ENCODE measurements at places on chromosomes 5 and 9. TPM values are rescaled to one million over a fixed set of nuclear protein-coding genes. Genes with fewer than 3 reads are reported as not detected.

Gene CDKN2B-AS1
- not detected for total RNA-seq

Gene PCDHA9
- not detected for total RNA-seq

Gene GFPT2
- total RNA-seq: 49.9 TPM

Gene FAM153A
- total RNA-seq: not detected

Gene LPAR1
- total RNA-seq: 21.4 TPM

Gene ENC1
- total RNA-seq: 6.3 TPM

Gene PGM5
- total RNA-seq: not detected

Gene FSD1L
- 4.0 TPM for total RNA-seq

Gene DAPK1
- 20.1 TPM for total RNA-seq

Gene ARID3C
- total RNA-seq: 0.16 TPM

Gene MYMK
- not detected for total RNA-seq

Gene AJM1
- total RNA-seq: 4.6 TPM

Gene PRR7
- total RNA-seq: 31.0 TPM

Gene ZDHHC11
- 12.6 TPM for total RNA-seq

Gene CDH6
- total RNA-seq: 0.09 TPM

Gene IFNB1
- total RNA-seq: not detected

Gene PRDM9
- total RNA-seq: not detected

Gene GBGT1
- 2.1 TPM for total RNA-seq

Gene IQGAP2
- 1.8 TPM for total RNA-seq

Gene LHX3
- total RNA-seq: 0.08 TPM

Gene SUSD3
- total RNA-seq: 0.65 TPM

Gene EPB41L4B
- 17.8 TPM for total RNA-seq

Gene PRSS3
- total RNA-seq: 12.6 TPM

Gene LCN10
- not detected for total RNA-seq

Gene PCDHB3
- total RNA-seq: not detected

Gene RNF183
- total RNA-seq: not detected

Gene CDH9
- not detected for total RNA-seq

Gene PGGT1B
- 21.5 TPM for total RNA-seq

Gene SLC25A48
- not detected for total RNA-seq

Gene MARCOL
- not detected for total RNA-seq

Gene ANKRD31
- not detected for total RNA-seq

Gene OR13C4
- total RNA-seq: not detected

Gene KIF20A
- total RNA-seq: 37.7 TPM

Gene PCDHB4
- not detected for total RNA-seq

Gene SV2C
- not detected for total RNA-seq

Gene PCDHGA9
- total RNA-seq: 0.06 TPM

Gene RPL7A
- total RNA-seq: 3,324 TPM

Gene SLC22A4
- total RNA-seq: 5.5 TPM

Gene CCDC107
- total RNA-seq: 29.7 TPM

Gene ASPN
- not detected for total RNA-seq

Gene ANKRD55
- total RNA-seq: 0.06 TPM

Gene PCDHGA5
- total RNA-seq: 0.14 TPM

Gene ENHO
- total RNA-seq: 1.2 TPM

Gene CACNA1B
- total RNA-seq: 0.05 TPM

Gene PPIC
- 17.9 TPM for total RNA-seq

Gene BNC2
- total RNA-seq: 4.1 TPM

Gene APBA1
- total RNA-seq: 0.31 TPM

Gene DIRAS2
- 0.06 TPM for total RNA-seq

Gene ZNF454
- not detected for total RNA-seq

Gene CCDC192
- not detected for total RNA-seq
